ENCODE measurements at places on chromosomes 4 and X.

- DNase-seq, result no peak
Observed at GRCh38 chr4:152309418-152309817, 226.5 kb downstream of the FBXW7 start.

DNA sequence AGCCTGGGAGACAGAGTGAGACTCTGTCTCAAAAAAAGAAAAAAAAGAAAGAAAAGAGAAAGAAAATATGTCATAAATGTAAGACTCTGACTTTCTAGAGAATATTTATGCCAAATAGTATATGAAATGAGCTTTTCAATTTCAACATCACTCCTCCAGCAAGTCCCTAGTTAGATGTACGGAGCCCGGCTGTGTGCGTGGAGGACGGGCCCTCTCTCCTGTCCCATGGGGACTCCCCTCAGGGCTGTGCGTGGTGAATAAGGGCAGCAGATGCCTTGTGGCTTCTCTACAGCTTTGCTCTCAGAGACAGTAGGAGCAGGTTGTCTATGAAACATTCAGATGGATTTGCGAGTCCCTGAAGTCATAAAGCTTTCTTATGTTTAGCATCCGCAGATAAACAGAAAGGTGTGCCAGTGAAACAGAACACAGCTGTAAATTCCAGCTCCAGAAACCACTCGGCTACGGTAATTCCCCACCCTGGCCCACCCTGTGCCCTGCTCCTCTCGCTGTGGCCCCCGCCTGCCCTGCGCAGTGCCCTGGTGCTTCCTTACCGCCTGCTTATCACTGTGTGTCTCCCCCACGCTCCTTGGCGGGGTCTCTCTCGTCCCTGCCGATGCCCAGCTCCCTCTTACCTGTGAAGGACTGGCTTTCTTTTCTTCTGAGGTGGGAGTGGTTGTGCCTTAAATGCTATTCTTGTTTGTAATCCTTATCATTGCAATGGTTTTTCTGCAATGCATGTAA is 13.9 kb upstream of the HGFAC start:
- no peak for DNase-seq

GRCh38 chr4:135249024-135249423 is 1047.4 kb upstream of the PABPC4L start:
- no peak for DNase-seq

DNA sequence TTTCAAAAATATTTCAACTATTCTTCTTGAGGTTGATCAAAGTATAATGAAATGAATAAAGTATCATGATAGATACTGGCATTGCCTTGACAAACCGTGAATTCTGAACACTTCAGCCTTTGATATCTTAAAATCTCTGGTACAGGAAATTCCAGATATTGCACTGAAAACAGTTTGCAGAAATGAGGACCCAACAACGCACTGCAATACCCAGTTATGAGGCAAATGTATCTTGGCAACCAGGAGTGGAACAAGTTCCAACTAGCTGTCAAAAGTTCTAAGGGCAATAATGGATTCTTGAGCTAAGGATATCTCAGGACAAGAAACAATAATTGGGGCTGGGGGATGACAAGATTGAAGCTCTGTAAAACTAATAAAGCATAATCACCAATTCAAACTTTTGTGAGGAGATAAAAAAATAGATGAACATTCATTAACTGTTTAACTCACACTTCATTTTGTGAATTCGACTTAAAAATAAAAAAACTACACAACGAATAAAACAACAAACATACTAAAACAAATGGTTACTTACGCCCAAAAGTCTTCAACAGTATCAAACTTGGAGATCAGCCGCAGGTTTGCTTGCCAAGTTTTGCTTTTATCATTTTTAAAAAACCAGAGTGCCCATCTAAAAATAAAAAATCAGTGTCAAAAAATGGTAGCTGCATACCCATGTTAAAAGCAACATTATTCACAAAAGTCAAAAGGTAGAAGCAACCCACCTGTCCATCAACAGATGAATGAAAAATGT is 38.1 kb downstream of the EIF4E start:
- DNase-seq, result no peak

DNA sequence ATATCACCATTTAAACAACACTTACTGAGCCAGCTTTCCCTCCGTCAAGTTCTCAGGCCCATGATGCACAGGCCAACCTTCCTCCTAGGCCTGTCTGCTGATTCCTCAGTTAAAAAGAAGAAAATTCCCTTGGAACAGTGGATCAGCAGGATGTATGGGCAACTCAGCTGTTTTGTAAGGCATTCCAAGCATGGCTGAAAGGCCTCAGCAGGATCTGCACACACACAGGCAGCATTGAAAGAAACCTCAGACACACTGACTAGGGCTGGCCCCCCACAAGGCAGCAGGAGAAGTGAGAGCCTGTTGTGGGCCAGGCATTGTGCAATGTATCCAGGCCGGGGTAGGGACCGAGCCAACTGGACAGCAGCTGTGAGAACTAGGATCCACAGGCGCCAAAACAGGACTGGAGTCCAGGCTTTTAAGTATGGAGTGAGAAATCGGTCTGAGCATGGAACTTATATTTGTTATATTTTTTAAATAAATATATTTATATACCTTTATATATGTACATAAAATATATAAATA is 171.4 kb downstream of the NWD2 start:
- DNase-seq, result no peak

DNA sequence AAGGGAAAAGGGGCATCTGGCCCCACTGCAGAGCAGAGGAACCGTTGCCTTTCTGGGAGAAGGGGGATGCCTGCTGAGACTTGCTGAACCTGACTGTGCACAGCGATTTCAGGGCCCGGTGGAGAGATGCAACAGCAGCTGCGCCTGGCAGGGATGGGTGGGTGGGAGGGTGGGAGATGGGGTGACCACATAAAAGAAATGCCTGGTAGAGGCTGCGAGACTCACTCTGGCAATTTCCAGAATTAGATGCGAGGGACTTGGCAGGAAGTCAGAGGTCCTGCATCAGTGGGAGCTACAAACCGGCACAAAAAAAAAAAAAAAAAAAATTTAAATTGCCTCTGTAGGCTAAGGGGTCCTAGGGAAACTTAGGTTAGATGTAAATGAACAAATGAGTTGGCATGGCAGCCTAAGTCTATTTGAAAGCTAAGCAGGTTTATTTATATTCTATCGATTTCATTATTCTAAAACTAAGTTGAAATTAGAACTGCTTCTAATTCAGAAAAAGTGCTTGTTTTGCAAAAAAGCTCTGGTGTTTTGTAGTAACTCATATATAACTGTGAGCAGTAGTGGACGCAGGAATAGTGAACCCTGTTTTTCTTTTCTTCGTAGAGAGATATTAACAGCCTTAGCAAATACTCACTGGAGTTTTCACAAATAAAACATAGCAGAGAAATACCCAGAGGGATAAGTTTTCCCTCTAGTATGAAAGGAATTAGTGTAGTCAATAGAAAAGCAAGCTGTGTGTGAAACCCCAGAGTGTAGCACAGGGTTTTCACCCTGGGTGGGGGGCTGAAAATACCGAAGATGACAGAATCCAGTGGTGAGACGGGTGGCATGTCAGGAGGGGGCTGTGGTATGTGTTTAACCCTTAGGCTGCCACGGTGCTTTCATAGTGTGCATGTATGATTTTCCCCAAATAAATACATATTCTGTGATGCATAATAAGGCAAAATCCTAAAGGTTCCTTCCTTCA is 130.1 kb downstream of the EGF start:
- no peak for DNase-seq

DNA sequence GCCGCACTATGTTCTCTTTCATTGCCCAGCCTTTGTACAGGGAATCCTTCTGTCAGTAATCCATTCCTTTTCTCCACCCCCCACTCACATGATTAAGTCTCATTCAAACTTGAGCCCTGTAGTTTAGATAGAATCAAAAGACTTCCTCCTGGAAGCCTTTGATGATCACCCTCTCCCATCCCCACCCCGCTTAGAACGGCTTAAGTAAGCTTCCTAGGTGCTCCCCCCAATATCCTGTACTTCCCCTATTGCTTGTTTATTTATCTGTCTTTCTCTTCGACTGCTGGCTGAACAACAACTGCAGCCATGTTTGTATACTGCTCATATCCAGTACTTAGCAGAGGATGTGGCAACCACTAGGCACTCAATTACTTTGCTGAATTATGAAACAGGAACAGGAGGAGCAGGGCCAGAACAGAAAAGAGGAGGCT is 38.5 kb upstream of the GPC3 start:
- DNase-seq, result no peak

DNA sequence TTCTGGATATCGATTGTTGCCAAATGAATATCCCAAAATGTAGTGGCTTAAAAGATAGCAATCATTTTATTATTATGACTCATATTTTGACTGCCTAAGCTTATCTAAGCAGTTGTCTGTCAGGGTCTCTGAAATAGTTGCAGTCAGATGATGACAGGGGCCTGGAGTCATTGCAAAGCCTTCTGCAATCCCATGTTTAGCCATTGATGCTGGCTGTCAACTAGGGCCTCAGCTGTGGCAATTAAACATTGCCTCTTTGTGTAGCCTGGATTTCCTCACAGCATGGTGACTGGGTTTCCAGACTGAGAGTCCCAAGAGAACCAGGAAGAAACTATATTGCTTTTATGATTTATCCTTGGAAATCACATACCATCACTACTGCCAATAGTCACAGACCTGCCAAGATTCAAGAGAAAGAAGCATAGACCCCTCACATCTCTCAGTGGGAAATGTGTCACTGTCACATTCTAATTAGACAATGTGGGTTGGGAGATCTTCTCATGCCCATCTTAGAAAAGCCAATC is 227.3 kb upstream of the NOCT start:
- no peak for DNase-seq

DNA sequence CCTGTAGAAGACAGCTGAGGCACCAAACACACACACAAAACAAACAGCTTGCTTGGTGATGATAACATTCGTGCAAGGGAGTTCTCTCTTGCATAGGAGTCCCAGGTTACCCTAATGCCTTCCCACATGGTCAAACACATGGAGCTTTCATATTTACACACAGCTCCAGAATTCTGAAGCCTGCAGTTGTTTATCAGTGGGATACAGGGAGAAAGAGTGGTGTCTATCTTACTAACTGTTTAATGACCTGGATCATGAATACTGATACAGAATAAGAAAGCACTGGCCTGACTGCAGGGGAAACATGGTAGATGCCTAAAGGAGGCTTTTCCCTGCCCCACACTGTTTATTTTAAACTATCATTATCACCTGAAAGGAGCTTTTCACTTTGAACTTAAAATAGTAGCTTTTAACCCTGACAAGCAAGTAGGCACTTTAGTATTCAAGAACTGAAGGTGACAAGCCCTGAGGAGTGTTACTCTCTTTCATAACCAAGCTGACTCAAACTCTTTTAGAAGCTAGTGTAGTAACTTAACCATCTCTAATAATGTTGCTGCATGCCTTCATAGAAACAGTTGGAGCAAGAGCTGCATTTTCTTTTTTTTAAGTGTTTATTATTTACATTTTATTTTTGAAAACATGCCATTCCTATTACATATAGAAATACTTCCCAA is 15.6 kb downstream of the TET2 start:
- DNase-seq, result no peak

GRCh38 chr4:117691572-117692351 is 342.5 kb upstream of the NDST3 start:
- DNase-seq, result no peak

DNA sequence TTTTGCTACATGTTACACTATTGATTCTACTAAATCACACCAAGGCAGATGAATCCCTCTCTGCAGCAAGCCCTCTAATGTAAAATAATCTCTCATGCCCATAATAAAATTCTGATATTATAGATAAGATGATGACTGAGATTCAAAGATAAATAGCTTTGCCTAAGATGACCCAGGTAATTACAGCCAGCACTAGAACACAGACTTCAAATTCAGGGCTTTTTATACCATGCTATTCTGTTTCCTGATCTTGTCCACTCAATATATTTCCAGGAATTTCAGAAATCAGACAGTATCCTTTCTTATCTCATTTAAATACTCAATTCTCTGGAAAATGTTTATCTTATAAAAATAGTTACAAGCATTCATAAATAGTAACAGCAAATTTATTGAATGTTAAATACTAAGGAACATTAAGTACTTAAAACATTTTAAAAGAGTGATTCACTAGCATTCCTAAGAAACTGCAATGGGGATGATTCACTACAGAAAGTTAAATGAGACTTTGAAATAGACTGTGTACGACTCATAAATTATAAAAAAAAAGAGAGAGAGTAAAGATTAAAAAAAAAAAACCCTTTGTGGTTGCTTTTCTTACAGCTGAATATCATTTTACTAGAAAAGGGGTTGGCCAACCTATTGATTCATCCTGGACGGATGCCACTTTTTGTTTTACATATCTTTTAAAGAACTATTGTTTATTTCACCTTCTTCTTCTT is 45.8 kb upstream of the IL21 start:
- no peak for DNase-seq

GRCh38 chrX:11640089-11640488 is 25.6 kb downstream of the ARHGAP6 start:
- no peak for DNase-seq

DNA sequence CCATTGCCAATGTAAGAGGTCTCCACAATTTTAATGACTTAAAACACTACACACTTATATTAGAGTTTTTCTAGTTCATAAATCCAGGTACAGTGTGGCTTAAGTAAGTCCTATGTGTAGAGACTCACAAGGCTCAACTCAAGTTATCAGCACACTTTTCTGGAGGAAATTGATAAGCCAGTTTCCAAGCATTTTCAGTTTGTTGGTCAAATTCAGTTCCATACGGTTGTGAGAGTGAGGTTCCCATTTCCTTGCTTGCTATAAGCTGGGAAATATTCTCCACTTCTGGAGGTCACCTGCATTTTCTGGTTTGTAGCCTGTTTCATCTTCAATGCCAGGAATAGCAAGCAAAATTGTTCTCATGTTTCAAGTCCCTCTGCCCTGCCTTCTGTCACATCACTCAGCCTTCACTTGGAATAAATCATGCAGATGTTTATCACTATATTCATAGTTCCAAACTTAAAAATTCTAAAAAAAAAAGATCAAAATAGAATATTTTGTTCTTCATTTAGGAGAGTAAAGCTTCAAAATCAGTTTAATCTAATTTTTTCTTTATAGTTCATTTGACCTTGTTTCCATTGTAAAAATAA is 1137.5 kb upstream of the INTU start:
- no peak for DNase-seq

DNA sequence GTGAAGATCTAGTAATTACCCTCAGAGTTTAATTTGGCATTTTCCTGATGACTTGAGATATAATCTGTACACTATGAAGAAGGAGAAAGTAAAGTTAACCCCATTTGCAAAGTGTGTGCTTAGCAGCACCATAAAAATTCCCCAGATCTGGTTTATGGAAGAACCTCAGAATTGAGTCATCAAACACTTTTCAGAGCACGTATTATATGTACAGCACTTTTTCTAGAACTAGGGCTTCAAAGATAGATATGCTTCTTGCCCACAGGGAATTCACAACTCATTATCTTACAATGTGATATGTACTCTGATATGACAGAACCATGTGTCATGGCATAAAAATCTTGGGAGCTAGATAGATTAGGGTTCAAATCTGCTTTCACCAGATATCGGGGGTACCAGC is 150.9 kb downstream of the SLC10A7 start:
- no peak for DNase-seq

DNA sequence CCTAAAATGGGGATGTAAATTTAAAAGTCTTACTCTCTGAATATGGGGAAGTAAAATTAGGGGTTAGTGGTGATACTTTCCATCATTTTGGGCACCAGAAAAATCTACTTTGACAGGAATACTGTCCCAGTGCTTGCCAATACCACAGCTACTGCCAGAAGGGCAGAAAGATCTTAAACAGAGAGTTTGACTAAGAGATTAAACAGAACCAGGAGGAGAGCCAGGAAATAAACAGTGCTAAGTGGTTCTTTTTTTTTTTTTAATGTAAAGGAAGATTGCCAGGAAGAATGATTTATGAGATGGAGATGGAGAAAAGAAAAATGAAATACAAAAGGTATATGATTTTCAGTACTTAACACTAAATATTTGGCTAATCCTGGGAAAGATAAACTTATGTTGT is 126.8 kb downstream of the RTL3 start:
- DNase-seq, result peak; percentile 28
